Activated B cell treated with CpG ODN at 0.5 μM for 24 hours (primary cell): ENCODE measurements at places on chromosomes 3 and 15.
A peak's percentile ranks its signal among the peaks of the same experiment; 100 is the strongest.

DNA sequence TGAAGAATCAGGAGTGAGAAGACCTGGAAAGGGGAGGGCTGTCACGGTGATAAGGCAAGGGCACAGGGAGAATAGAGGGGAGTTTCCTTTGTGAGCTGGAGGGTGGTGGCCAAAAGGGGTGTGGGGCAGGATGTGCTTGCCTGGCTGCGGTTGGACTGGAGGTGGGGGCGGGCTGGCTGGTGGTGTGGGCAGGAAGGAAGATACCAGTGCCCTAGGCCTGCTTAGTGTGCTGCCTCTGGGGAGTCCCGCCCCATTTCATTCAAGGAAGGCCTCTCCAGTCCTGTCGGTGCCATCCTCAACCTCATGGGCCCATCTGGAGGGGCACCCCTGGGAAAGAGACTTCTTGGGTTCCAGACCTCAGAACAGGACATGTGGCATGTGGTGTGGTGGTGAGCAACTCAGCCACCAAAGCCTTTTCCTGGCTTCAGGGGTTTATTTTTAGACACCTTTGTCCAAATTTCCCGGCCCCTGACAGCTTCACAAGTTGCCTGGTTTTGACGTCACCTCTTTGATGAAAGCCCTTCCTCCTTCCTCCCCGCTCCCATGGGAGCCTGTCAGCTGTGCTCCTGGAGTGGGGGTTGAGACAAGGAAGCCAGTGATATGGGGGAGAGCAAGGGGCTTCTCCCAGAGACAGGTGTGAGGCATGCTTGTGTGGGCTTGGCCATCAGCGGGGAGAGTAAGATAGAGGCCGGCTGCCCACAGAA lies 15.6 kb downstream of the TEX264 start:
- H3K27ac ChIP-seq, result peak overlapping the region; percentile 92
- no peaks in the 10 kb centered on the region for H3K27me3 ChIP-seq
- H3K36me3 ChIP-seq, result peaks cover 67% of the 10 kb centered on the region
- peaks cover 55% of the 10 kb centered on the region for H3K4me1 ChIP-seq
- H3K4me3 ChIP-seq, result peak overlapping the region; percentile 73

- no peaks in the 10 kb centered on the region for H3K36me3 ChIP-seq
- H3K4me3 ChIP-seq, result no peak overlapping the region
- DNase-seq, result no peak
- H3K27ac ChIP-seq, result no peak overlapping the region
These were observed 137.2 kb upstream of the RAD18 start for GRCh38 chr3:9100513-9100894.

DNA sequence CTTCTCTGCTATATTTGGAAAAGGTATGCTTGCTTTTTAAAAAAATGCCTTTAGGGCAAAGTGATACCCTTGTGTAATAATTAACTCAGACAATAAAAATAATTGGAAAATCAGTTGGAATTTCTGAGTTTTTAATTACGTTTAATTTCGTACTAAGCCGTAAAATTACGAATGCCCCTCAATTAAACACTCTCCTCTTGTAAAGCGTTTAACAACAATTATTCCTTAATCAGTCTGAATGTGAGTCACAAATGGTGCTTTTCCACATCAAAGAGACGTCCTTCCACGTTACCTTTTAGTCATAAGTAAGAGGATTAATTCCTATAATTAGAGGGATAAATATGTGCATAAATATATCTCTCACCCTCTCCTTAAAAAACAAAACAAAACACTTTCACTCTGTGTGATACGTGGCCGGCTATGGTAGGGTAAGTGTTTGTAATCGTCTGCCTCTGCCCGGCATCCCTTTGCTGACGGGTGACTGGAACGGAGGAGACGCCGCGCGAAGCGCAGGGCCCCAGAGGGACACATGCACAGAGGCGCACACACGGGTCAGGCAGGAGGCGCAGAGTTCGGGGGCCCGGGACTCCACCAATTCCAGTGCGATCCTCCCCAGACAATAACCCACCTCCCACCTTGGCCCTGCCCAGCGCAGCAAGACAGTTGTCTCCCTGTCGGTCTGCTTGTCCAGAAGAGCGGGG lies 9.7 kb upstream of the MEIS2 start:
- no peak overlapping the region for H3K4me3 ChIP-seq
- H3K4me1 ChIP-seq, result peaks cover 20% of the 10 kb centered on the region
- H3K36me3 ChIP-seq, result no peaks in the 10 kb centered on the region
- no peak overlapping the region for H3K27ac ChIP-seq

DNA sequence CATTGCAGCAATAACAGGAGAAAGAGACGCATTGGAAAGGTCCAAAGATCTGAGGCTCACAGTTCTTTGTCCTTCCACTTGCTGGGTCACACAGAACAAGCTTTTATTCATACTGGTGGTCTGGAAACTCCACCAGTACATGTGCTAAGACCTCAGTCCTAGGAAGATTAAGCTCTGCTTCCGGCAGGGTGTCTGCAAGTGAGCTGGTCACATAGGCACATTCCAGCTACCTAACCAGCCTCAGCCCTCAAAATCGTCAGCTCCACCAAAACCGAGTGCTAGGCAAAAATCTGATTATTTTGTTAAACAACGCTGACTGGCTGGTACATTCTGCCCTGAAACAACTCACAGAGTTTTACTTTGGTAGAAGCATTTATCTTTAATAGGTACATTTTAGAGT lies 2.2 kb downstream of the ZBED2 start:
- H3K27me3 ChIP-seq, result no peaks in the 10 kb centered on the region
- H3K4me3 ChIP-seq, result peak overlapping the region; percentile 28
- H3K4me1 ChIP-seq, result peaks cover 71% of the 10 kb centered on the region
- H3K36me3 ChIP-seq, result peaks cover 12% of the 10 kb centered on the region

- peaks cover 16% of the 10 kb centered on the region for H3K27me3 ChIP-seq
- no peaks in the 10 kb centered on the region for H3K4me1 ChIP-seq
- DNase-seq, result no peak
- H3K36me3 ChIP-seq, result no peaks in the 10 kb centered on the region
These were observed 37.3 kb downstream of the DZIP1L start for GRCh38 chr3:138078096-138078495.
